ENCODE measurements at places on chromosomes 11 and 22.

DNA sequence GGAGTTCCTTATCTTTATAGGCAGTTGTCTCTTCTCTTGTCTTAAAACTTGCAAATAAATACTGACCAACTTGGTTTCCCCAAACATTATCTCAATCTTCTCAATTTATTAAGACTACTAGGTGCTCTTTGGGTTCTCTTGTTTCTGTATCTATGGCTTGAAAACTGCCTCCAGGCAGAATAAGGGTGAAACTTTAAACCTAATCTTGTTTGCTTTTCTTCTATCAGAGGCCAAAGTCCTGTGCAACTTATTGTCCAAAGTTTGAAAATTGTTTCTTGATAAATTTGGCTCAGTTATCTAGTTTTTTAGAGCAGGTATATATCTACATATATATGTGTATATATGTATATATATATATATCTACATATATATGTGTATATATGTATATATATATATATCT is 110.1 kb upstream of the ANO5 start:
- no peak for DNase-seq

GRCh38 chr11:133808393-133809140 is 36.7 kb downstream of the SPATA19 start:
- DNase-seq: no peak

- DNase-seq: peak; percentile 7
Observed at GRCh38 chr11:94774345-94774744, 6.2 kb downstream of the AMOTL1 start.

DNA sequence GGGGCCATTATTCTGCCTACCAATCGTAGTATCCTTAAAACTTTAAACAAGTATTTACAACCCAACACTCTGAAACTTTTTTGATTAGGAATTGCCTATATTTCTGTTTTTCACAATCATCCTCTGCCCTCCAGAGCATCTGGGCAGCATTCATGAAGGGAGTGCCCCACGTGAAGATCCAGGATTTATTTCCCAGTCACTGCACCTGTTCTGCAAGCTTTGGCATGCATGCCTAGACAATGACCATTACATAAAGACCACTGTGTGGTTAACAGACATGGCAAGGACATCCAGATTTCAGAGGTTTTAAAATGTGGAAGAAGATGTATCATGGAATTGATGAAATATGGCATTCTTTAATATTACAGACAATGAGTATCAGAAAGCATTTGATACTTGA is 1083.8 kb downstream of the TBC1D22A start:
- DNase-seq: no peak

- no peak for DNase-seq
Observed at GRCh38 chr11:130513132-130513531, 64.7 kb downstream of the ADAMTS15 start.

DNA sequence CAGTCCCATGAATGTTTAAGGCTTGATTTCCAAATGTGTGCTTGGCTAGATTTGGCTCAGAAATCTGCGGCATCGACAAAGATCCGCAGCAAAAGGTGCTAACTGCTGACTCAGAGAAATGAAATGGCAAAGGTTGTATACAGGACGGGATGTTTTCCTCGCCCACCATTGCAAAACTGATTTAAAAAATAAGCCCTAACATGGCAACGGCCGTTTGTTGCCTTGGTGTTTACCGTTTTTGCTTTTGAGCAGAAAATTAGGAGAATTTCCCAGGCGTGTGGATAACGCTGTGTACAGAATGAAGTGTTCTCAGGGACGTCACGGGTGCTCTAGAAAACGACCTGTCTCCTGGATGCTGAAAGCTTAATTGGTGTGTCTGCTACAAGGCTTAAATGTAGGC is 70.2 kb downstream of the ARHGAP8 start:
- DNase-seq: no peak

GRCh38 chr11:75771646-75772410 is 3.2 kb downstream of the DGAT2 start:
- DNase-seq: no peak

GRCh38 chr11:9142732-9143131 is 51.3 kb upstream of the SCUBE2 start:
- no peak for DNase-seq

GRCh38 chr22:21073023-21073422 is 27.3 kb downstream of the LRRC74B start:
- no peak for DNase-seq

DNA sequence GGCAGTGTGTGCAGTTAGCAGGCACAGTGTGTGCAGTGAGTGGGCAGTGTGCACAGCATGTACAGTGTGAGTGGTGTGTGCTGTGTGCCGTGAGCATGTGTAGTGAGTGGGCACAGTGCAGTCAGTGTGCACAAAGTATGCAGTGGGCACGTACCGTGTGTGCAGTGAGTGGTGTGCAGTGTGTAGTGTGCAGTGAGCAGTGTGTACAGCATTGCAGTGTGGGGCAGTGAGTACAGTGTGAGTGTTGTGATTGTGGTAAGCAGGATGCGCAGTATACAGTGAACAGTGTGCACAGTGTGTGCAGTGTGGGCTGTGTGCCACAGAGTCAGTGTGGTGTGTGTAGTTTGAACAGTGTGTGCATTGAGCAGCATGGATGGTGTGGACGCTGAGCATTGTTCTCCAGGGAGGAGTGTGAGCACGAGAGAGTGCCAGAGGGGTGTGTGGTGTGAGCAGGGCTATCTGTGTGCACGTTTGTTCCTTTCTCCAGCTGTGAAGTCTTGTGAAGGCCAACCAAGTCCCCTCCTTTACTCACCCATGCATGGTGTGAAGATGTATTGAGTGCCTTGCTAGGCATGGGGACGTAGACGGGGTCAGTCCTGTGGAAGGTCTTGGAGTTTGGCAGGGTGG is 3.0 kb downstream of the SHANK3 start:
- DNase-seq: no peak

GRCh38 chr11:45655012-45655283 is 10.5 kb downstream of the CHST1 start:
- DNase-seq: no peak

GRCh38 chr11:133339495-133340140 is 192.7 kb downstream of the OPCML start:
- no peak for DNase-seq

- DNase-seq: no peak
Observed at GRCh38 chr11:123197711-123198110, 2.7 kb upstream of the CLMP start.

- no peak for DNase-seq
Observed at GRCh38 chr22:46791201-46791731, 28.8 kb downstream of the TBC1D22A start.

DNA sequence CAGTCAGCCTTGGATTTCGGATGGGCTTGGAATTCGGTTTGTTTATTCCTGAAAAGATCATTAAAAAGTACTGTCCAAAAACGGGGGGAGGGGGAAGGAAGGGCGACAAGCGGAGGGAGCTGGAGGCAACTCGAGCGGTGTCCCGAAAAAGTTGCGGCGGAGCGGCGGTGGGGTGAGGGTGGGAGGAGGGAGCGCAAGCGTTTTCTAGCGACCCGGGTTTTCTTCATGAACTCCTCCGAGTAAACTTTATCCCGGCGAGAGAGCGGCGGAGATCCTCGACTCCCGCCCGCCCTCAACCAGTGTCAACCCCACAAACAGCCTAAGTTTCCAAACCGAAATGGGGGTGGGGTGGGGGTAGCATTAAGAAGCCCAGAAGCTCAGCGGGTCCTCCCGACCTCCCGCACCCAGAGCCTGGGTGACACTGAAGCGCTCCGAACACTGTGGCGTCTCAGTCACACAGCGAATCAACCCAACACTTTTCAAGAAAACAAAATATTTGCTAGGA is 133.0 kb upstream of the C11orf58 start:
- DNase-seq: peak; percentile 60

DNA sequence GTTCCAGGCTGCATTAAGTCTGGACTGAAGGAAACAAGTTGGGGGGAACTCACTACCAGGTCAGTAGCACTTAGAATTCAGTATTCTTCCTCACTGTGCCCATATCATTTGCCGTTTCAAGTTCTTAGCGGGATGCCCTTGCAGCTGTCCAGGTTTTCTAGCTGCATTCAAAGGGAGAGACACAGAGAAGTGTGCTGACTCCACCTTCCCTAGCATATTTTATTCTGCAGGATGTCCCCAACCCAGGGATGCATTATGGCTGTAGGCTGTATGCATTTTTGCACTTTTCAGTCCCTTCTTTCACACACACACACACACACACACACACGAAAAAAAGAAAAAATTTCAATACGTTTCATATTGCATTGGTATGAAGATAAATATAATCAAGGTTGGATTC is 35.8 kb upstream of the MAPK1 start:
- no peak for DNase-seq

GRCh38 chr11:60753309-60753708 is 3.4 kb upstream of the MS4A15 start:
- DNase-seq: no peak

All from NCI-H345 (cell line).